ENCODE measurements at places on chromosomes 5 and 9.

- DNase-seq: peak; percentile 85
Observed at GRCh38 chr5:150301170-150301505, 1.6 kb downstream of the ARSI start.

GRCh38 chr5:142737179-142737578, 33.0 kb upstream of the ARHGAP26 start:
- no peak for DNase-seq

GRCh38 chr5:10735569-10736276, 25.3 kb downstream of the DAP start:
- no peak for DNase-seq

DNA sequence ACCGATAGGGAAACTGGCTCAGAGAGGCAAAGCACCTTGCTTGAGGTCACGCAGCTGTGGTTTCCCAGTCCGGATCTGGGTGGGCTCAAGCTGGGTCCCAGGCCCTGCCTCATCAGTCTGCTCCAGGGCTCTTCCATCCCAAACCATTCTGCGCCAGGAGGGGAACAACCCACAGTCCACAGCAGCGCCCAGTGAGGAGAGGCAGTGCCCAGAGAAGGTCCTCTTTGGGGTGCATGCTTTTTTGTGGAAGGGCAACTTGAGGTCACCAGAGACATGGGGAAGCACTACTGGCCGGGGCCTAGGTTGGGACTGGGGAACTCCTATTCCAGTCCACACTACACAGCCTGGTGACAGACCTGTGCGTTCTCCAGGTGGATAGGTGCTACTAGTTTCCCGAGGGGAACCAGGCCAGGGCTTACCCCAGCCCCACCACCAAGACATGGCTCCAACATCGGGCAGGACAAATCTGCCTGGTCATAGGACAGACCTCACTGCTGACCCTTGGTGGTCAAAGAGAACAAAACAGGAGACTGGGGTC, 62.5 kb upstream of the RNF130 start:
- DNase-seq: no peak

- no peak for DNase-seq
Observed at GRCh38 chr9:89983411-89983810, 378.6 kb downstream of the GADD45G start.

- DNase-seq: no peak
Observed at GRCh38 chr5:26622947-26623346, 415.4 kb downstream of the CDH9 start.

DNA sequence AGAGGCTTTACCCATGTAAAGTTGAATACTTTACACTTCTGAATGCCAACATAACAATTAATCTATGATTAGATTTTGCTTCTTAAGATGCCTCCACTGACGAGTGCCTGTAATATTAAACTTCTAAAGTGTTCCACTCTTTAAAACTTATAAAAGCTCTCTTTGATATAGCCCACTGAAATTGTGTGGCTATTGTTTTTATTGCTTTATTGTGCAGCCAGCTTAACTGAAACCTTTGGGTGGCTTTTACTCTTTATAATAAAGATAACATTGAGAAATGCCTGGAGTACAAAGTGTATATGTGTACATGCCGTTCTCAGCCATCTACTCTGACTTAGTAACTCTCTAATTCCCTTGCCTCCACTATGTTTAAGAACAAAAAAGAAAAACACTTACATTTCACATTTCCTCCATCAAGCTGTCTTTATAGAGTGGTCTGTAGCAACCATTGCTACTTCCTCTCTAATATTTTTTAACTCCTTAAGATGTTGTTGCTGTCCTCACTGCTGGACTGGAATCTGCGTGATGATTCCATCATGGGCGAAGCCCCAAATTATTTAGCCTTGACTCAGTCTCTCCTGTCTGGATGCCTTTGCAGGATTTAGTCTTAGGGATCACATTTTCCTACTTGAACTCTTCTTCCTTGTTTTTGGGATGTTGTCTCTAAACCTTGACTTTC, 9.1 kb downstream of the PIK3R1 start:
- DNase-seq: no peak

DNA sequence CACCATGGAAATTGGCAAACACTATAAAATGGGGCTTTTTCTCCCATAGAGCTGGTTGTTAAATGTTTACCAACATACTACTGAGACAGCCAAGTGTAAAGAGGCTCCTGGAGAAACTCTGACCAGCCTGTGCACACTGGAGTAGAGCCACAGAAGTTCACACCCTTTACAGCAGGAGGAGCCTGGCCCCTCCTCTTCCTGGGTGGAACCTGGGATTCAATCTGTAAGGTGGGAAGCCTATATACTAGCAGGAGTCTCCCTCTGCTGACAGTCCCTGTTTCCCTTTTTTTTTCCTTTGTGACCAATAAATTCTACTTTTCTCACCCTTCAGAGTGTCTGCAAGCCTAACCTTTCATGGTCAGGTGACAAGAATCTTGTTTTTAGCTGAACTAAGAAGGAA, 10.4 kb upstream of the SLC30A5 start:
- DNase-seq: no peak

GRCh38 chr5:5288201-5288600, 134.3 kb upstream of the ICE1 start:
- no peak for DNase-seq

DNA sequence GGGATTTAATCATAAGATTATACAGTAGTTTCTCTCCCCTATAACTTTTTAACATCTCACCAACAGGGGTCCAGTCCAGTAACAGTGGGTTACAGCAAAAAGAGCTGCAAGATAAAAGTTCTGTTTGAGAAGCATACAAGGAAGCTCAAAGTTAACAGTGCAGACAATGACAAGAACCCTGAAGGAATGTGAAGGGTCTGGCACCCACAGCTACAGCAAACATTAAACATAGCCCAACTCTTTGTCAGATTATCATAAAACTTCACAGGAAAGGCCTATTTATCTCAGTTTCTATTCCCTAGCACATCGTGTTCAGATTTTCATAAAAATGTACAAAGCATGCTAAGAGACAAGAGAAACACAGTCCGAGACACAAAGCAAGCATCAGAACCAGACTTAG, 309.4 kb downstream of the DIRAS2 start:
- DNase-seq: no peak

- DNase-seq: peak; percentile 78
Observed at GRCh38 chr9:129126749-129127618, 15.8 kb downstream of the PTPA start.

- DNase-seq: peak; percentile 39
Observed at GRCh38 chr5:145446412-145446811, 388.7 kb downstream of the PRELID2 start.

GRCh38 chr5:38534156-38534453, 22.3 kb downstream of the LIFR start:
- DNase-seq: no peak

DNA sequence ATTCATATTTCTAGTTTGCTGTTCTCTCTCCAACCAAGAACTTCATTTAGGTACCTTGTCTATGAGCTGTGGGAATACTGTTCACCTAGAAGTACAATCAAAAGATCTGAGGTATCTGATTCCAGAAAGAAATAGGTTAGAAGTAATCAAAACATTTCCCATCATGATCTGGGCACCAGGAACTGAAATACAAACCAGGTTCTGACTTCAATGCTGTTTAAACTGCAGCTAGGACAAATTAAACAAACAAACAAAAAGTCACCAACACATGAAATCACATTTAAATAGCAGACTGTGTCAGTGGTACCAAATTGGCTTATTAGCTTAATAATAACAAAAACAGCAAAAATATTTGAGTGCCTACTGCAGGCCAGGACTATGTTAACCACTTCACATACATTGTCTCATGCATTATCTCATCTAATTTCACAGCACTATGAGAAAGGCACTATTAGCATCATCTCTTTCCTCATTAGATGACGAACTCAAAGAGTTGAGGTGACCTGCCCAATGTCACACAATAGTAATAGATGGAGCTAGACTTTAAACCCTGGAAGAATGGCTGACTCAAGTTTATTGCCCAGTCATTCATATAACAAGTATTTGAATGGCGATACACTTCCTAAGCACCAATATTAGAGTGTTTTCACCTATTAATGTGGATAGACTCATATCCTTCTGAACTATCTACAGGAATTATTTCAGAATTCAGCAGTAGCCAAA, 14.5 kb downstream of the PLPP1 start:
- no peak for DNase-seq

GRCh38 chr5:177359860-177360259, 2.1 kb downstream of the RGS14 start:
- DNase-seq: no peak

- DNase-seq: no peak
Observed at GRCh38 chr9:114761523-114761922, 44.3 kb downstream of the TNFSF15 start.

GRCh38 chr5:125979636-125980035, 443.6 kb upstream of the GRAMD2B start:
- no peak for DNase-seq

DNA sequence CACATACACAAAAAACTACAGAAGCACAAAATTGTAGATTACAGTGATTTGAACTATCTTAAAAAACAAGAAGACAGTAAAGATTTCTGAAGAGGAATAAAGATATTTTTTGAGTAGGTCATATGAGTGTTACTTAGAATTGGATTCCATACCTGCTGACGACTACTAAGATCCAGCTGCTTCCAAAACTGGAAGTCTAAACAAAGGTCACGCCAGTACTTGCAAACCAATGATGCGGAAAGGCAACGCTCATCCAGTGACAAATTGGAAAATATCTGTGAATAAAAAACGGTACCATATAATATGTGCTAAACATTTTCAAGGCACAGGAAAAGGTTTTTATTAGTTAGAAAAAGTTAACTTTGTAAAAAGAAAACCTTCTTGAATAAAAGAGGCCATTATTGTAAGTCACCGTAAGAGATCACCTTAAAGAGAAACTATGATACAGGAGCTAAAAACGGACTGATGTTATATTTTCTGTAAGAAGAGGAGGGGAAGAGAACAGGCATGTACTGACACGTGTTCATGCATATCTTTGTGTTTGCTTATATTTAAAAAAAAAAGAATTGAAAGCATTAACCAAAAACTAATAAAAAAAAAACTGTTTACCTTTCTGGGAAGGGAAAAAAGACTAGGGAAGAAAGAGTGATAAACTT, 14.1 kb downstream of the FBXL17 start:
- no peak for DNase-seq

GRCh38 chr5:54721951-54722654, 204.5 kb downstream of the SNX18 start:
- no peak for DNase-seq

GRCh38 chr5:75862872-75863271, 145.6 kb upstream of the POC5 start:
- no peak for DNase-seq

GRCh38 chr9:84499969-84500582, 159.5 kb upstream of the SLC28A3 start:
- DNase-seq: no peak

DNA sequence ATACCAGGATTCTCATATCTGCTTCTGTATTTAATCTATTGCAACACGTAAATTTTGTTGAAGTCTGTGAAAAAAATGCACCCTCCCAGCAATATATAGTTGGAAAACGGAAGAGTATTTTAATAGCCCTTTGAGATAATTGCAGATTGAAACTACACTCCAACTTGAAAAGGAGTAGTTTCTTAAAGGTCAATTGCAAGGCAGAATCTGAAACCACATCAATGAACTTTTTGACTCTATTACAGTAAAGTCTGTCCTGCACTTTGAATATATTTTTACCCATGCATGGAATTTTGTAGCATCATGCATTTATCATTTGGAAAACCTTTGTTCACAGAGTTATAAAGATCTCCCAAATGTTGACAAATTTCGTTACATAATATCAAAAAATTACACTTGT, 311.6 kb upstream of the NREP start:
- no peak for DNase-seq

DNA sequence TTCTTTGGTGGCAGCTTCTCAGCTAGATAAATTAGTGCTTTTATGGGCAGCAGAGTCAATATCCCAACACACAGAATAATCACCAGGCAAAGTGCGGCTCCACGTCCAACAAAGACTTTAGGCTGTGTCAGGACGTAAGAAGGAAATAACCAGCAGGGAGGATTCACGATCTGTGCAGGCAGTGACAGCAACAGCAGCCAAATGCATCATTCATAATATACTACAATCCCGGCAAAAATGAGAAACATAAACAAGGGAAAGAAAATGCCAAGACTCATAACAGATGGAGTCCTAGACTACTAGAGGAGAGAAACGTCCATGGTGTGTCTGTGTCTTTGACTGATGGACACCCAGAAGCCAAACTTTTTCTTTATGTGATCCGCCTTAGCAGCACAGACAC, 100.7 kb downstream of the LMNB1 start:
- DNase-seq: no peak

- DNase-seq: no peak
Observed at GRCh38 chr5:150203832-150204589, 14.1 kb downstream of the SLC6A7 start.

DNA sequence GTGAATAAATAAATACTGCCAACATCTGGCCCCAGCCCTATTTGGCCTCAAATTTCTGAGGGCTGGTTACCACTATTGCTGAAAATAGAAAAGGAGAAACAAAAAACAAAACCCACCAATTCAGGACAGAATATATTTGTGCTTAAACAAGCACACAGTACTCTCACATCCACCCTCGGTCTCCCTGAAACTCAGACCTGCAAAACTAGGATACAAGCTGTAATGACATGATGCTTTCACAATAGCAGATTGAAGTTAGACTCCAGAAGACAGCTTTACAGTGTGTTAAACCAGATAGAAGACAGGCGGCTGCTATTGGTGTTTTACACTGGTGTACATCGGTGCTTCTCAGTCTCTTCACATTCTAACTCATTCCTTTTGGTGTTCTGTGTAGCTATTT, 214.9 kb upstream of the DMRT1 start:
- no peak for DNase-seq

- peak; percentile 2 for DNase-seq
Observed at GRCh38 chr9:5846096-5846495, 13.2 kb upstream of the ERMP1 start.

GRCh38 chr9:123614306-123615263, 258.6 kb downstream of the CRB2 start:
- no peak for DNase-seq

DNA sequence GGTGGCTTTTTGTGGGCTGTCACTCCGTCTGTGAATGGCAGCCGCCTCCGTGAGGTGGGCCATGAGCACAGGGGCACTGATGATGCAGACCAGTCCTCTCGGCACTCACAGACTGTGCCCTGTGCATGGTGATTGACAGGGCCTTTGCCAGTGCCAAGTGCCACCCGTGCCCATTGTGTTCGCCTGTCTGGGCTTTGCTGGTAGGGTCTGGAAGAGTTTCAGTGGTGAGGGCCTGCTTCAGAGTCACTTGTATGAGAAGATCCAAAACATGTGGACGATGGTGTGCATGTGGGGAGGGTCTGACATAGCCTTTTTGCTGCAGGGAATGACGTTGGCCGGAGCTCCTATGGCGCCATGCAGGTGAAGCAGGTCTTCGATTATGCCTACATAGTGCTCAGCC, 34.9 kb downstream of the TENT4A start:
- DNase-seq: no peak

- DNase-seq: no peak
Observed at GRCh38 chr9:129145316-129145715, 32.7 kb downstream of the IER5L start.

DNA sequence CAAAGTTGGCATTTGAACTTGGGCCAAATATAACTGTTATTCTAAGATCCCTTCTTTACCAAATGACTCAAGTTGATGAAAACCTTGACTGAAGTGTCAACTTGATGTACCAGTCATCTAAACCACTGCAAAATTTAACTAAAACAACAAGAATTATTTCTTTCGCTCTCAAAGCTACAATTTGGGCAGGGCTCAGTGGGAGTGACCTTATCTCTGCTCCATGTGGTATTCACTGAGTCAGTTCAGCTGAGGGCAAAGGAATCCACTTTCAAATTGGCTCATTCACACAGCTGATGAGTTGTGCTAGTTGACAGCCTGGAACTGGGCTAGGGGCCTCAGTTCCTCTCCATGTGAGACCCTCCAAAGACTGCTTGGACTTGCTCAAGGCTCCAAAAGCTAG, 166.3 kb downstream of the RORB start:
- DNase-seq: no peak
